ENCODE measurements at places on chromosomes 1 and 21. TPM values are rescaled to one million over a fixed set of nuclear protein-coding genes. Genes with fewer than 3 reads are reported as not detected.

ACTL8 gene
- total RNA-seq, result not detected

NES gene
- total RNA-seq, result 66.9 TPM

ANGPTL3 gene
- total RNA-seq, result not detected

KRTAP10-8 gene
- not detected for total RNA-seq

GPR137B gene
- total RNA-seq, result 11.6 TPM

CD34 gene
- total RNA-seq, result 0.43 TPM

IRF2BP2 gene
- total RNA-seq, result 60.9 TPM

SPOCD1 gene
- total RNA-seq, result 62.2 TPM

KCNE2 gene
- total RNA-seq, result not detected

LCE1F gene
- total RNA-seq, result not detected

MAEL gene
- total RNA-seq, result 8.6 TPM

CFAP107 gene
- total RNA-seq, result not detected

NMNAT2 gene
- 1.3 TPM for total RNA-seq

PCBP3 gene
- total RNA-seq, result 1.3 TPM

ICOSLG gene
- total RNA-seq, result 0.64 TPM

OPTC gene
- total RNA-seq, result not detected

CHIT1 gene
- total RNA-seq, result under 0.01 TPM

Measured in fibroblast of villous mesenchyme (primary cell).